ENCODE measurements at places on chromosomes 5 and 9.

DNA sequence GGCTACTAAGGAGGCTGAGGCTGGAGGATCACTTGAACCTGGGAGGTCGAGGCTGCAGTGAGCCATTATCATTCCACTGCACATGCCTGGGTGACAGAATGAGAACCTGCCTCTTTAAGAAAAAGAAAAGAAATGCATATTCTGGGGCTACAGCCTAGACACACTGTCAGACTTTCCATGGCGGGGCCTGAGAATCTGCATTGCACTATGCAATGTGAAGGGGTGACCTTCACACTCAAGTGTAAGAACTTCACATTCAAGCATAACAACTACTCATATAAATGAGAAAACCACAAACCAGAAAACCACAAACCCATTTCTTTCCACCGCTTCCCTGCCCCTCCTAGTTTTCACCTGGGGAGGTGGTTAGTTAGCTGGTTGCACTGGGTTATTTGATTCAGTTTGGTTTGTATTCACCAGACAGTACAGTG lies 18.0 kb upstream of the FBP2 start:
- DNase-seq = no peak

GRCh38 chr9:110842169-110842568 lies 173.6 kb downstream of the MUSK start:
- no peak for DNase-seq

GRCh38 chr9:120100595-120100994 lies 479.4 kb downstream of the CDK5RAP2 start:
- no peak for DNase-seq

DNA sequence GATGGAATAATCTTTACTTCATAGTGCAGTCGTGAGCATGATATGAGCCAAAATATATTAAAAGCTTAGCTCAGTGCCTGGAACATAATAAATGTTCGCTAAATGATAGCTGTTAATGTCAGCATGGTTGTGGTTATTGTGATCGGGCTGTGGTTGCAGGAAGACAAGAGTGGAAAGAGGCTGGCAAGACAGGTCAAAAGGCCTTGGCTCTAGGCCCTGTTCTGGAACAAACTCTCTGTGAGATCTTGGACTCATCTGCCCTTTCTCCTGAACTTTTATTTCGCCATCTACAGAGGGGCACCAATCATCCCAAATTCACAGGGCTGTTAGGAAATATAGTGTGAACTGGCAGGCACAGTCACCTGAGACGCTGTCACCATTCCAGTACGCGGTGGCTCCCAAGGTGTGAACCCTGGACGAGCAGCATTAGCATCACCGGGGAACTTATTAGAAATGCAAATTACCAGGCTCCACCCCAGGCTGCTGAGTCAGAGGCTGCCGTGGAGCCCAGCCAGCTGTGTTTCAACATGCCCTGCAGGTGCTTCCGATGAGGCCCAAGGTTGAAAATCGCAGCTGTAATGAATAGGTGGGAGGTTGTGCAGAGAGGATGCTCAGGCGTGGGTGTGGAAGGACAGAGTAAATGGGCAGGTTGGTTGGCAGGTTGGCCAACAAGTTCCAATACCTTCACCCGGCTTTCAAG lies 50.2 kb upstream of the SAP30L start:
- DNase-seq = peak; percentile 92

DNA sequence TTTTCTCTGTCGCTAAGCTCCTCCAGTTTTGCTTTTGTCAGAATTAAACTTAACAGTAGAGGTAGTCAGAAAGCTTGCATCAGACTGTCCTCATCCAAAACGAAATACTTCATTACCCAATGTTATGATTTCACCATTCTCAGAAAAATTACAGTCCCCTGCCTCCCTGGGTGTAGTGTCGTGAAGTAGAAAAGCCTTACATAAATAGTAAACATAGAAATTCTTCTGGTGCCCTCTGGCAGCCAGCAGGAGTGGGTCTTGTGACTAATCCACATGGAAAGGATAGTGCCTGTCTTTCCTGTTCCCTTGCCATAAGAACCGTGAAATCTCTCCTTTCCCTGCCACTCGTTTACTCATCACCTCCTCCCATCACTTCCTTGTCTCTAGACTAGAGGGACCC lies 230.6 kb downstream of the GNA14 start:
- DNase-seq = no peak

DNA sequence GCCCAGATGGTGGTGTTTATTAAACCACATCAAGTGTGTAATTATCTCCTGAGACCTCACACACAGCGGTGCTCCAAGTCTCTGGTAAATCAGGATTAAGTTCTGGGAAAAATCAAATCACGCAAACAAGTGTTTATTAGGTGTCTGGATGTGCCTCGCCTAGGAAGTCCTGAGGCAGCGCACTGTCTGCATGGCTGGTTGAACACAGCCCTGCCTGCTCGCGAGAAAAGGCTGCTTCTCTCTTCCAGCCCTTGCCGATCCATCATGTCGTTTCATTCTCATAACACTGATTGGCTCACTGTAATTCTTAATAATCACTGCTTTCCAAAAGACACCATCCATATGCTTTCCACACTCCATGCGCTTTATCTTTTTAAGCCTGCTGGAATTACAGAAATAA lies 229.6 kb upstream of the DAP start:
- DNase-seq = no peak

GRCh38 chr9:20065046-20065445 lies 276.2 kb upstream of the SLC24A2 start:
- peak; percentile 22 for DNase-seq
